ENCODE measurements at places on chromosomes 2 and 18.
A peak's percentile ranks its signal among the peaks of the same experiment; 100 is the strongest.

DNA sequence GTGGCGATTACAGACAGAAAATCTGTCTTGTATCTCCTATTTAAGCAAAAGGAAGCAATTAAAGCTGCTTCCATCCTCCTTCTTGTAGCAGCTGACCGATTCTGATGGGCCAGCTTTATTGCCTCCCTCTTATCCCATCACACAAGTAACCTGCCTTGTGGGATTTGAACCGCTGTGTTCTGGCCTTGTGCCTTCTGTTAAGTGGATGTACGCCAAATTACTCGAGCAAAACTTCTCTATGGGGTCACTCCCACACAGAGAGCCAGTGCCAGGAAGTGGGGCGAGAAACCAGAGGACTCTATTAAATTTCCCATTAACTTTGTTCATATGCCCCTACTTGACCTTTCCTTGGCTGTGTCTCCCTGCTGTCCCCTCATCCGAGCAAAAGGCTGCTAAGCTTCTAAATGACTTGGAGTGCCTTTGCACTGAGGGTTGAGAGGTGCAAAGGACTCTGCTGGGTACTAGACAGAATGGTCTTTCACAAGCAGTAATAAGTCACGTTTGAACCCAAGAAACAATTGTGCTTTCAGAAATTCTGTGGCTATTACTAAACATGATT lies 672.5 kb downstream of the MBD2 start:
- no peak for DNase-seq

DNA sequence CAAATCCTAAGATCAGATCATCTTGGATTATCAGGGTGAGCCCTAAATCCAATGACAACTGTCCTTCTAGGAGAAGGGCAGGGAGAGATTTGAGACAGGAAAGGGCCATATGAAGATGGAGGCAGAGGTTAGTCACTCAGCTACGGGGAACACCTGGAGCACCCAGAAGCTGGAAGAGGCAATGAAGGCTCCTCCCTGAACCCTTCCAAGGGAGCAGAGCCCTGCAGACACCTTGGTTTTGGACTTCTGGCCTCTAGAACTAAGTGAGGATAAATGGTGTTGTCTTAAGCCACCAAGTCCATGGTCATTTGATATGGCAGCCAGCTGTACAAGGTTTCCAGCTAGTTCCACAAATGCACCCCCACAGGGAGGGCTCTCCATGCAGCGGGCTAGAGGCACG lies 6.9 kb upstream of the PTPN2 start:
- no peak for DNase-seq

DNA sequence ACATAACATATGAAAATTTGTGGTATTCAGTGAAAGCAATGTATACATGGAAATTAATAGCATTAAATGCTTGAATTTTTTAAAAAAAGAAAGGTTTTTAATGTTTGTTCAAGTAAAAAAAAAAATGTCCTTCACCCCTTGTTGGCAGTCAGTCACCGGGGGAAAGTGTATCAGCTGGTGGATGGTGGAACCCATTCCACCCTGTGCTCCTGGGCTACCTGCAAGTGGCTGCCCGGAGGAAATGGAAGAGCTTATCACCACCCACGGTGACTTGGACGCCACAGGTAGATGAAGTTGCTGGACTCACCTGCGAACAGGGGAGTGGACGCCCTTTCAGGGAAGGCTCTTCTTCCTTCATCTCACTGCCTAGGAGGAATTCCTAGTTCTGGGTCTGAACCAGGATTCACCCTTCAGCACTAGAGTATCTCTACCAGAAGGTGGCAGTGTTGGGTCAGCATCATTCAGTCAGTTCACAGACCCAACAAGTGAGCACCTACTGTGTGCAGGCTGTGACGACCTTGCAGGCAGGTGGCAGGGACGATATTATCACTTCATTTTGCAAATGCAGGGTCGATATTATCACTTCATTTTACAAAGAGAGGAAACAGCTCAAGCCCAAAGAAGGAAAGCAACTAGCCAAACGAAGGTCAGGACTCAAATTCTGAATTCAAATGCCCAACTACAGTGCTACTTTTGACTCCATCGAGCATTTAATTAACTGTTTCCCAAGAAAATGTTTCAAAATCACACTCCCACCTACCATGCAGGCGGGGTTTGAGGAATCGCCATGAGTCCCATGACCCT lies 35.8 kb downstream of the CIB4 start:
- peak; percentile 4 for DNase-seq

DNA sequence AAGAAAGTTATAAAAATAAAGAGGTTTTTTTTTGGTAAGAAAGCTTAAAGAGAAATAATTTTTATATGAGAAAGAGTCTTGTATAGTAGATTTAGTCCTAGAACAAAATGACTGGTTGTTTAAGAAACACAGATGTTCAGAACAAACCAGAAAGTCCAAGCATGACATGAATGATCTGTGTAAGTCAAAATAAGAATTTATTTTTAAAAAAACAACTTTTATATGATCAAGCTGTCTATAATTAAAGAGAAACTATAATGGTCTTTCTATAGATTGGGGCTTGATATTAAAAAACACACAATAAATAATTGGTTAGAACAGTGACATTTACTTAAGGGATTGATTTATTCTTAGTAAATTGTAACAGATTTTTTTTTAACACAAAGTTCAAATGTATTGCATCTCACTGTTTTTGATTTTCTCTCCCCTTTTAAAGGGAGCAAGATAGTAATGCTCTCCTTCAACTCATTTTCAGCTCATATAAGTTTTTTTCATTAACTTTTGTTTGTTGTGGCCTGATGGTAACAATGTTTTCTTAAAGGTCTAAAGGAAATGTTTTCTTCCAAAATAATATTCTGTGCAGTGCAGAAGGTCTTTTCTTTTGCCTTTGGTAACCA lies 1256.8 kb downstream of the LRP1B start:
- DNase-seq: no peak

GRCh38 chr2:60439219-60439974 lies 114.1 kb downstream of the BCL11A start:
- no peak for DNase-seq

DNA sequence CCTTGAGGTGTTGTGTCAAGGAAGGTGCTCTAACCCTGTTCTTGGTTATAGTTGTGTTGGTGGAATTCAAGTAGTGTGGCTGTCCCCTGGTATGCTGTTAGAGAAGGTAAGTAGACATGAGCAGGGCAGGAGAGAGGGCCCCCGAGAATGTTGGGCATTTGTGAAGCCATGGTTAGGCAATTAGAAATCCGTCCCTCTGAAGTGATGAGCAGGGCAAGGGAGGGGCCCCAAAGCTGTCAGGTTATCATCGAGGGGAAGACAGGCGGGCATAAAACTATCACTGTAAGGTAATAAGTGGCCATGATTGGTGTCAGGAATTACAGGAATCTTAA lies 5.2 kb downstream of the XRCC5 start:
- no peak for DNase-seq

- no peak for DNase-seq
These were observed 142.2 kb downstream of the EPHA4 start for GRCh38 chr2:221429741-221430491.

DNA sequence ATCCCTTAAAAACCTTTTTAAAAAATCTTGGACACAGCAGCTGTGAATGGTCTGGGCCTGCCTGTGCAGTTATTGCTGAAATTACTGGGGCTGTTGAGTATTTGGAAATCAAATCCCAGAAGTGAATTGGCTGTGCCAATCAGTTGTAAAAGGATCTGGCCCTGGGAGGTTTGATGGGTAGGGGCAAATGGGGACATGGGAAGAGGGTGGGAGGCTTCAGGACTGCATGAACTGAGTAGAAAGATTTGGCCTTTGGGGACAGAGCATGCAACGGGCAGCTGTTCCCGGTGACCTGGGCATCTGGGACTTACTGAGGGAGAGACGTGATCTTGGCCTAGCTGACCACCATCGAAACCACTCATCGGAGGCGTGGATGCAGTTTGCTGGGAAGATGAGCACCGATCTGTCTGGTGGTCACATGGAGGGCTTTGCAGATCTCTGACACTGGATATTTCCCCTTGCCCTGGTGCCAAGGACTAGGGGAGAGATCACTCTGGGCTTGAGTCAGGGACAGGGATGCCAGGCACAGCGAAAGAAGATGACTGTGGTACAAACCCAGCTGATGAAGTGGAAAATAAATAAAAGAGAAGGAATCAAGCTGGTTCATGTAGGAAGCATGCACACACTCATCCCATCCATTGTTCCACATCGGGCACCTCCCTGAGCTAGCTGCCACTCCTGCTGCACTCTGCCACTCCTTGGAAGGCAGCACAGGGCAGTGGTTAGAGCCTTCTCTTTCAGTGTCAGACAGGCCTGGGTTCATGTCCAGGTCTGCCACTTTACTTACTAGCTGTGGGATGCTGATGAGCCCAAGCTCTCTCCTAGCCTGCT lies 58.4 kb downstream of the SEMA4F start:
- no peak for DNase-seq

DNA sequence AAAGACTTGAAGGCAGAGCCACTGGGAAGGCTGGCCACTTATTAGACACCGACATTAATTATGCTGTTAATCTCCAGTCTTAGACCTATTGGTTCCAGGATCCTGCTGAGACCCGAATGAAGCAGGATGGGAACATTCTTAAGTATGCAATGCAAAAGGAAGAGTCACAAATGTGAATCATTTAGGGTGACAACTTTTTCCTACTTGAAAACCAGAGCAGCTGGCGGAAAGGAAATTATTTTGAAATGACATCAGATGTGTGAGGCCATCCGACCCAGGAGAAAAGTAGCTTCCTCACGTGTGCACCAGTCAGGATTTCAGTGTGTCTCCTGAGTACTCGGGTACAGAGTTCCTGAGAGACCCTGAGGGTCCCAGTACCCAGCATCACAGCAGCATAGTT lies 222.9 kb upstream of the NCKAP5 start:
- no peak for DNase-seq

DNA sequence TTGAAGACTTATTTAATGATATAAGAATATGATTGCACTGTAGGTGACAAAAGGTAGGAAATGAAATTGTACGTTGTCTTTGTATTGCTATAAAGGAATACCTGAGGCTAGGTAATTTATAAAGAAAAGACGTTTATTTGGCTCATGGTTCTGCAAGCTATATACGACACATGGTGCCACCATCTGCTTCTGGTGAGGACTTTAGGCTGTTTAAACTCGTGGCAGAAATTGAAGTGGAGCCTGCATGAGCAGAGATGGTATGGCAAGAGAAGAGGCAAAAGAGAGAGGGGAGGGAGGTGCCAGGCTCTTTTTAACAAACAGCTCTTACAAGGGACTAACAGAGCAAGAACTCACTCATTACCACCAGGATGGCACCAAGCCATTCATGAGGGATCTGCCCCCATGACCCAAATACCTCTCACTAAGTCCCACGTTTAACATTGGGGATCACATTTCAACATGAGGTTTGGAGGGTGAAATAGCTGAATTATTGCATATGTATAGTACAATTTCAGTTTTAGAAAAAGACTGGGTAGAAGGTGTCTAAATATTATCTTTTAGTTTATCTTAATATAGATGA lies 86.8 kb downstream of the GULP1 start:
- no peak for DNase-seq

GRCh38 chr2:208454861-208455260 lies 48.3 kb downstream of the PTH2R start:
- no peak for DNase-seq

- DNase-seq: no peak
These were observed 7.0 kb upstream of the TTL start for GRCh38 chr2:112474844-112475486.

DNA sequence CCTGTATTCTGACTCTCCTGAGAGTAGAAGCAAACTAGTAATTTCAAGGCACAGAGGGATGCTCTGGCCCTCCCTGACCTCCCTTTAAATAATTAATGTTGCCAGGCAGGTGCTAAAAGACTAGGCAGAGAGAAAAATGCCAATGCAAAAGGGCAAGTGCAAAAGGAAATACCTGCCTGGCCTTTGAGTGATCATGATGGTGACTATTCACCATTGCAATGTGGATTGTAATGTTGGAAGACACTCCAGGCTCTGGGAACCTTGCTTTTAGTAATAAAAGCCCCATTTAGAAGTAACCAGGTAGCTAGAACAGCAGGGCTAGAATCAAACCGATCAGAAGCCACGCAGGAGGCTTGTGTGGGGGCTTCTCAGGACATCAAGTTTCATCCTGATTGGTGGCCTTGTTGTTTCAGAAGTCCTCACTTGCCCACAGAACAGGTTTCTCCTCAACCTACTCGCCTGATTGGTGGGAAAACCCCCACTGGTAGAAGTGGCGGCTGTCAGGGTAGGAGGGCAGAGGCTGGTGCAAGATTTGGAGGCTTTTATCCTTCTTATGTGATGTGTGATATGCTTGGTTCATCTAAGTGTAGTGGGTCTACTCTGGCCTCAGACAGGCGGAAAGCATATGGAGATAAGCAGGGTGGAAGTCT lies 16.0 kb upstream of the CHRNA1 start:
- no peak for DNase-seq

- DNase-seq: no peak
These were observed 648 bp downstream of the ARID5A start for GRCh38 chr2:96537066-96537733.

DNA sequence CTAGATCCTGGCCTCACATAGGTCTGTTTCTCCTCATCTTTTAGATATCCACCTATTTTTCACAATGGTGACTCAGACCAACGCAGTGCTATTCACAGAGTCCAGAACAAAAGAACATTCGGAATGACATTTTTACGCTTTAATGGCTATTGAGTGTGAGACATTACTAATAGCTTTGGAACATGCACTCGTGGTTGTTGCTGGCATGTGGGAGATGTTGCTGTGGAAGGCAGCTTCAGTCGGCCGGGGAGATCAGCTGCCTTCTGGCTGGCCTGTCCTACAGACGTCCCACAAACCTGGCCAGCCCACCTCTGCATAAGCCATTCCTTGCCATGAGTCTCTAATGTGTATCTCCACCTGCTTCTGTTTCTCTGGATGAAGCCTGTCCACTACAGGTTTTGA lies 3.4 kb downstream of the MBP start:
- no peak for DNase-seq

- no peak for DNase-seq
These were observed 56.3 kb upstream of the UPP2 start for GRCh38 chr2:158045362-158045761.

GRCh38 chr2:3427272-3427671 lies 47.8 kb downstream of the TRAPPC12 start:
- DNase-seq: no peak

DNA sequence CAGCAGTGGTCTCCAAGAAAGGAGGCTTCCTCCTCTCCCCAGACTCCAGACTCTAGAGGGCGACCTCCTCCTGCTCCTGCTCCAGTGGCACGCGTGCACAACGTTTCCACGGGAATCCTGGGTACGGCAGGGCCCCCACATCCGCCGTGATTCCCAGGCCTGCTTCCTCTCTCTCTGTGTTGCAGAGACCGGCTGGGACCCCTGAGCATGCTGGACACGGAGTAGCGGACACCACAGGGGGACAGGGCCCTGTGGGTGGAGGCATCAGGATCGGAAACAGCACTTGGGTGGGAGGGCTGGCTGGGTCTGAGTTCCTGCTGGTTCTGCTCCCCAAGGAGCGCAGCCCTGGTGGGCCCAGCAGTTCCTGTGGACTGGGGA lies 75.9 kb upstream of the SLC35G4 start:
- no peak for DNase-seq

GRCh38 chr18:36629836-36630235 lies 199.0 kb downstream of the TPGS2 start:
- DNase-seq: no peak

GRCh38 chr2:12207491-12207890 lies 461.1 kb downstream of the LPIN1 start:
- DNase-seq: no peak
